ENCODE measurements at places on chromosomes 2 and 18. TPM values are rescaled to one million over a fixed set of nuclear protein-coding genes. Genes with fewer than 3 reads are reported as not detected.
A peak's percentile ranks its signal among the peaks of the same experiment; 100 is the strongest.

DNA sequence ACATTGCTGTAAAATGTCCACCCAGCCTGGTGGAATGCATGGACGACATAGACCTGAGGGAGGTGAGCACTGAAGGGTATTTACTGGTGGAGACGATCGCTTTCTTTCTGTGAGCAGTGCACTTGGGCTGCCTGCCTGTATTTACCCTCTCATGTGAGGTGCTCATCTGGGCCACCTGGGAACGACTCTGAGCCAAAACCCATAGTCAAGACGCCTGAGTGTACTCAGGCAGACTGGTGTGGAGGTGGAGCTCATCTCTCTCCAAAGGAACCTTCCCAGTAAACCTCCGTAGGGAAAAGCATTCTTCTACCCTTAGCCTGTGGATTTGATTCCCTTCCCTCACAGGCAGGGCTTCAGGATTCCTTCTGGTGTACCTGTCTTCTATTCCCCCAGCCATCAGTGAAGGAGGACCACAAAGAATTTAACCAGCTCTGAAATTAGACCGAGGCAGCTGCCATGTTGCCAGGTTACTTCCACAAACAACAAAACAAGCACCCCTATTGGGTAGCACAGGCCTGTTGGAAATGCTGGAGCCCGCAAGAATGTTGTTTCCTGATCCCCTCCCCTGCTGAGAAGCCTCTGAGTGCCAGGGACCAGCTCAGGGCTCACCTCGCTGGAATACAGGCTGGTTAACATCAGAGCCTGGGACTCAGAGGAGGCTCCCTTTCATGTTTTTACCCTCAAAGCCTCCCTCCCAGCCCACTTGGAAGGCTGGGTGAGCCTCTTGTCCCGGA lies 47.5 kb upstream of the TXNDC2 start:
- DNase-seq: no peak

GRCh38 chr2:59301466-59302402 lies 1060.6 kb upstream of the FANCL start:
- DNase-seq: peak; percentile 7

DNA sequence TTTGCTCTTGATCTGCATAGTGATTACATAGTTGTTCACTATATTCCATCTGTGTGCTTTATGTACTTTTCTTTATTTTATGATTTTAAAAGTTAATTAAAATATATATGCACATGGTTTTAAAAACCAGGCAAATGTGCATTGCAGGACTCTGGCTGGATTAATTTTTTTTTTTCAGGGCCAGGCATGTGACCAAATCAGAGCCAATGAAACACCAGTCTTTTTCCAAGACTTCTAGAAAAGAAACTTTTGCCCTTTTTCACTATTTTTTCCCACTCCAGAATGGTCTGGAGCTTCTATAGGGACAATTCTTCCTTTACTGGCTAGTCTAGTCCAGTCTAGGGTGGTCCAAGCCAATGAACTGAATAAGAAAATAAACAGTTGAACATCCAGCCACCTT lies 198.1 kb upstream of the FBXO11 start:
- DNase-seq: no peak

- peak; percentile 75 for DNase-seq
These were observed 1.2 kb downstream of the PER2 start for GRCh38 chr2:238286987-238287736.

DNA sequence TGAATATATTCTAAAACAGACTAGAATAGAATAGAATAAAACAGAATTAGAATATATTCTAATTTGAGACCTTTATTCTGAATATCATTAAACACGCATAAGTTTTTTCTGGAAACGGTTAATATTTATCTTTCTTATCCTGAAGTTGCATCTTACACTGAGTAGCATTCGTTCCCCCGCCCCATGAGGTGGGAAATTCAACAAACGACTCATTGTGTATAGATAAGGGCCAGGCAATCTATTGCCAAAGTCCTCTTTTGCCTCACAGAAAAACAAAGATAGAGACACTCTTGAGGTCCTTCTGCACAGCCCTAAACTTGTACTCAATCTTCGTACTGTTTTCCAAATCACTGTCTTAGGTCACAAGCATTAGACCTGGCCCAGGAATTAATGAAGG lies 98.1 kb downstream of the COL6A3 start:
- DNase-seq: no peak

DNA sequence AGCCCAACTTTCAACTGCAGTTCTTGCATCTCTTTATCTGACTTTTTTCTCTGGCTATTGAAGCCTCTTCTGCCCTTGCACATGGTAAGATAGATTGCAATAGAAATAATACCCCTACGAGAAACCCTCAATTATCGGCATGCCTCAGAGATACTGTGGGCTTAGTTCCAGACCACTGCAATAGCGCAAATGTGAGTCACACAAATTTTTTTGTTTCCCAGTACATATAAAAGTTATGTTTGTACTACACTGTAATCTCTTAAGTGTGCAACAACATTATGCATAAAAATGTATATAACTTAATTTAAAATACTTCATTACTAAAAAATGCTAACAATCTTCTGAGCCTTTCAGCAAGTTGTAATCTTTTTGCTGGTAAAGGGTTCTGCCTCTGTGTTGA lies 124.7 kb downstream of the PDE1A start:
- no peak for DNase-seq

DNA sequence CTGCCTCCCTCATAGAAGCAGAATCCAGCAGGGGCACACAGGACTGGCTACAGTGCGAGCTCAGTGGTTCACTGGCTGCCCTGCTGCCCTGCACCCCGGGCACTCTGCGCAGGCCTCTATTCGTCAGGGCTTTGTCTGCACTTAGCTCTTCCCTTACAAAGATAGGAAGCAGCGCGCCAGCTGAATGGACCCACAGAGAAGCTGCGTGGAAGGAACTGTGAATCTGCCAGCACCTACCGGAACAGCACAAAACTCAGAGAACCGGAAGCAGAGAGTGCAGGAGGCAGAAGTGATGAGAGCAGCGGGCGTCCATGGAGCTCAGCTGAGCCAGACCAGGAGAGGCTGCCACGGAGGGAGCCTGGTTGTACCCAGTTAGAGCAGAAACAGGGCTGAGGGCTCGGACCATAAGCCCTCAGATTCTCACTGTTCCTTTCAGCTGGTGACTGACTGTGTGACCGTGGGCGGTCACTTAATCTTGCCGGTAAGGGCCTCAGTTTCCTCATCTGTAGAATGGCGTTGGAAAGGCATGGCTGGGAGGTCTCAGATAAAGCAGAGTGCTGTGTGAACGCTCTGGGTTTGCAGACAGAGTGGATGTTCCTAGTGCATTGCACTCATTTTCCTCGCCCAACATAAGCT lies 23.1 kb upstream of the SLC66A3 start:
- DNase-seq: no peak

DNA sequence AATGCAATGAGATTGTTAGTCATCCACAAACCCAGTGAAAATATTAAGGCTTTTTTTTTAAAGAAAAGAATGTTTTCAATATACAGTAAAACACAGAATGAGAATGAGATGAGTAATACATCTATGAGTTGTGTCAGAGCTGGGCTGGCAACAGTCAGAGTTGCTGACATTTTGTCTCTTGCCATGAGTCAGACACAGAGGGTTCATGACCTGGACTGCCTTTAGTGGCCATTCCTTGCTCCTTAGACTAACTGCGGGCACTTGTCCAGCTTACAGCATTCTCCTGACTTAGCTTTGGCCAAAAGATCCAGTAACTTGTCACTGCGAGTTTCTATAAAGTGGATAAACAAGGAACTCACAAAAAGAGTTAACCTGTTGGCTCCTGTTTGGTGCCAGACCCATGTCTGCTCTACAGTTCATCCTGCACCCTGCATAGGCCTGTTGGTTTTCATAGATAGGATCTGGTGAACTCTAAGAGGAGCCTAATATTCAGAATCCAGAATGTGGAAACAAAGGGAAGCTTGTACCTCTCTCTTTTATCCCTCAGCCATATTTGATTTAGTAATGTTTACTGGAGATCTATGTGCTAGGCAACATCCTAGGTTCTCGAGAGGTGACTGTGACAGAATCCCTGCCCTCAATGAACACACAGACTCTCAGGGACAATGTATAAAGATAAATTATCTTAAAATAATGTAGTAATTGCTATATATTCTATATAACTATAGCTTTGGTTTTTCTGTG lies 391.5 kb upstream of the VWC2L start:
- peak; percentile 19 for DNase-seq

GRCh38 chr2:29430382-29431112 lies 315.3 kb downstream of the CLIP4 start:
- DNase-seq: no peak

DNA sequence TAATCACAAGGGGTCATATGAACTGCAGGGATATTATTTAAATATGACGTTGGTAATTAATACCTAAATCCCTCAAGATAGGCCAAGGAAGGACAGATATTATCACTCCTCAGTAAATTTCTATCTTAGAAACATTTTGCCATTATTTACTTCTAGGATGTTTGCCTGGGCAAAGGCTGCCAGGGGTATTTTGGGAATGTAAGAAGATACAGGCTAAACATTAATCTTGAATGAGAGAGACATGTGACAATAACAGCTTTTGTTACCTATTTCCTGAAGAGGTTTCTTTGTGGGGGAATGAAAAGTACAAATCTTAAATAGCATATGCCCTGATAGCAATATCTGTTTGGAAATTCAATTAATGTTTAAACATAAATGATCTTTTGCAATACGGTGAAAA lies 756 bp upstream of the CCDC195 start:
- DNase-seq: no peak

GRCh38 chr2:151277067-151277466 lies 12.4 kb downstream of the NMI start:
- DNase-seq: no peak

DNA sequence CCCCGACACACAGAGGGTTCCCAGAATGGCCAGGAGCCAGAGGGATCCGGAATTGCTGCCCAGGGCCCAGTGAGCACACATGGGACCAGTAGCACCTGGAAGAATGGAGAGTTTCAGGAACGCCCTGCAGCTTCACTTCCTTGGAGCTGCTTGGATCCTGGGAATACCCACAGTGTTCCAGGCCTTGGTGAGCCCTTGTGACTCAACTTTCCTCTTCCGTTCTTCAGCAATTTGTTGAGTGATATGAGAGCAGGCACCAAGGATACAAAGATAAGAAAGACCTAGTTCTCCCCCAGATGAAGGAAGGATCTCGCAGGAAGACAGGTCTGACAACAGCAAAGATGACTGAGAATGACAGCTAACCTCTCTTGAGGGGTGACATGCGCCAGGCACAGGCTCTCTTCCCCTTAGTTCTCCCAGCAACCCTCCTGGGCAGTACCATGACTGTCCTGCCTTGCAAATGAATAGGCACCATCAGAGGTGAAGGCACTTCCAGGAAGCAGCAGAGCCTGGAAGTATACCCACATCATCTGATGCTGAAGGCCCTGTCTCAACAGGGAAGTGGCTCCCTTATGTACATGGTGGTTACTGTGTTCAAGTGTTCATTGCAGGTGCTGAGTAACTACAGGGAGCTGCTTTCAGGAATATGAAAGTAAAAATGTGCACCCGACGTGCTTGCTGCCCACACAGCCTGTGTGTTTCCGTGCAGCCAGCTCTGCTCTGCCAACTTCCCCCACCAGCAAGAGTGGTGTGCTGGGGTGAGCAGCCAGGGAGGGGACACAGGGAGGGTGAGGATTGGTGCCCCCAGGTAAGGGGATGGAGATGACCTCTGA lies 116.2 kb downstream of the STPG4 start:
- peak; percentile 73 for DNase-seq

GRCh38 chr2:29295845-29296244 lies 180.6 kb downstream of the CLIP4 start:
- DNase-seq: peak; percentile 28

DNA sequence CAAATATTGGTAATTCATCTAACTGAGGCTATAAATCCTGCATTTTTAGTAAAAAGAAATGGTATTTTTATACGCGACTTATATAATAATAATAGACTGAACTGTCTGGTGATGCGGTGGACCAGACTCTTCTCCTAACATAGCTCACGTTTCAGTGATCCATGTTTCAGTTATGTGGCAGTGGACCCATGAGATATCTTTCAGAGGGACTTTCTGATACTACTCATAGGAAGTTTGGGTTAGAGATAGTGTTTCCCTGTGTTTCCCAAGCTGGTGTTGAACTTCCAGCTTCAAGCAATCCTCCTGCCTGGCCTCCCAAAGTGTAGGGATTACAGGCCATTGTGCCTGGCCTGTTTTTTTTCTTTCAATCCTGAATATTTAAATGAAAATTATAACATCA lies 59.2 kb downstream of the KCTD1 start:
- DNase-seq: no peak

GRCh38 chr18:21522530-21522929 lies 78.0 kb downstream of the ESCO1 start:
- no peak for DNase-seq

- DNase-seq: no peak
These were observed 275.9 kb downstream of the CDCA7 start for GRCh38 chr2:173630425-173631126.

GRCh38 chr2:104654811-104655210 lies 199.1 kb upstream of the POU3F3 start:
- no peak for DNase-seq

GRCh38 chr2:133642791-133643191 lies 74.5 kb upstream of the NCKAP5 start:
- no peak for DNase-seq

- DNase-seq: no peak
These were observed 49.4 kb downstream of the CCDC102B start for GRCh38 chr18:68847219-68847837.

DNA sequence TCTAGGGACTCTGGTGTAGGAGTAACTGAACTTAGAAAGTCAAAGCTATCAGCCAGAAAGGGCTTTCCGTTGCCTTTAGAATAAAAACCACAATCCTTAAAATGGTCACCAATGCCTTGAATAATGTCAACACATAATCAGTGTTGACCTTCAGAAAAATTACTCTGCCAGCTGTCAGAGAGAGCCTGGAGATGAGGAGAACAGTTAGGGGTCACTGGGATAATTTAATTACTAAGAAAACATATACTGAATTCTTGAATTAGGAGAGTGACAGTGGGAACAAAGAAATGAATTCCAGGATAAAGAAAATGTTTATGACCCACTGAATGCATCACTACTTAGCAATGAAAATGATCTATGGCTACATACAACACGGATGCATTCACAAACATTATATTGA lies 23.4 kb upstream of the UGP2 start:
- no peak for DNase-seq

Gene ST6GAL2
- total RNA-seq: not detected

Gene CCBE1
- total RNA-seq: not detected

Gene DSG4
- total RNA-seq: not detected

Gene FBLN7
- total RNA-seq: 40.6 TPM

Gene RND3
- not detected for total RNA-seq

Gene TMEM17
- total RNA-seq: 0.18 TPM

Gene CYS1
- total RNA-seq: not detected

Gene AQP12A
- total RNA-seq: not detected

Gene UGT1A5
- total RNA-seq: not detected

Gene LAMA1
- not detected for total RNA-seq
